Hindlimb muscle (tissue), 1 donor: ENCODE measurements at places on chromosomes 16 and 17.

DNA sequence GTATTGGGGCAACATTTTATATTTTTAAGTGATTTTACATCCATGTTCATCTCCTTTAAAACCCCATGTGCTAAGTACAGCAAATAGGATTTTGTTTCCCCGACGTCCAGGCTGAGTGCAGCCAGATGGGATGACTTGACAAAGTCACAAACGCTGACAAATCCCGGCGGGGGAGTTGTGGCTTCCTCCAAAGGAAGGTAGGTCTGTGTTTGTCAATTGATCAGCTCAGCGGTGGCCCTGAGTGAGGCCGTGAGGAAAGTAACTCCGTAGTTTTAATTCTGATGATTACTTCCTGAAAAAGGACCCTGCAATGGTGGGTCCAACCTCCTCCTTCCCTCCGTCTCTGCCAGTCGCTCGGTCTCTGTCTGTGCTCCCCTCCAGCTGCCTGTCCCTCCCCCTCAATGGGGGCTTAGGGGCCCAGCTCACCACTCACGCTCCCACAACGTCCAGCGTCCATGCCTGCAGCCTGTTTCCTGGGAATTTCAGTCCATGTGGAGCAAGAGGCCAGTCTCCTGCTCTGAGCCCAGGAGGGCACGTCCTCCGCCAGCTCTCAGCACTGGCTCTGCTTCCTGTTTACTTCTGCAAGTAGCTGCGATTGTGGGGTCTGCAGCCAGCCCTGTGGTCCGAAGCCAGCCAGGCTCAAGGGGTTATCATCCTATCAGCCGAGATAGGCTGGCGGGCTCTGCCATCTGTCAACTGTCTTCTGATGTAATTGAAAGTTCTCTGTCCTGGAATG, 209.4 kb upstream of the FOXF1 start:
- DNase-seq = no peak

GRCh38 chr17:29972277-29972676, 30.8 kb downstream of the EFCAB5 start:
- no peak for DNase-seq

- no peak for DNase-seq
Observed at GRCh38 chr16:27458258-27458657, 56.3 kb downstream of the IL21R start.

GRCh38 chr17:56886288-56886731, 27.5 kb downstream of the TRIM25 start:
- DNase-seq = no peak

DNA sequence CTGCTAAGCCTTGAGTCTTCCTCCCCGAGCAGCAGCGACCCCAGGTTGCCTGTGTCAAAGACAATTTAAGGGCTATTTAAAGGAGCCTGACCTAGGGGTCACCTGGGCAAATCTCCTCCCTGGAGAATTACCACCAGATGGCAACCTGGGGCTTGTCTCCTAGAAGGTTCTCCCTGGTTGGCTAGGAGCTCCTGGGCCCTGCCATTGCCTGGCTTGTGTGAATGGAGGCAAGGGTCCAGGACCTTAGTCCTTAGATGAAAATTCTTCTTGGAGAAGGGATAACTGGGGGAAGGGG, 51.3 kb upstream of the TAC4 start:
- no peak for DNase-seq

GRCh38 chr16:84155771-84156170, 10.7 kb downstream of the DNAAF1 start:
- no peak for DNase-seq

- no peak for DNase-seq
Observed at GRCh38 chr16:82924075-82924854, 297.5 kb downstream of the CDH13 start.

DNA sequence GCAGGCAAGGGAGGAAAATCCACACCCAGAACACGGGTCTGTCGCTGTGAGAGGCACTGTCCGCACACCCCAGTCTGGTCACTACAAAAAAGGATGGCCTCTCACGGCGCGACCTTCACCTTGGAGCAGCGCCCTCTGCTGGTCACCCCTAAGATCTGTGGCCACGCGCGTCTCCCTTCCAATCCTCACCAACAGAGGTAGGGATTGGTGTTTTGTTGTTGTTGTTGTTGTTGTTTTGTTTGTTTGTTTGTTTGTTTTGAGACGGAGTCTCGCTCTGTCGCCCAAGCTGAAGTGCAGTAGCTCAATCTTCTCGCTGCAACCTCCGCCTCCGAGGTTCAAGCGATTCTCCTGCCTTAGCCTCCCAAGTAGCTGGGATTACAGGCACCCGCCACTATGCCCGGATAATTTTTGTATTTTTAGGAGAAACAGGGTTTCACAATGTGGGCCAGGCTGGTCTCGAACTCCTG, 15.0 kb upstream of the C17orf58 start:
- no peak for DNase-seq

- no peak for DNase-seq
Observed at GRCh38 chr16:51939378-51939871, 607.5 kb downstream of the TOX3 start.

DNA sequence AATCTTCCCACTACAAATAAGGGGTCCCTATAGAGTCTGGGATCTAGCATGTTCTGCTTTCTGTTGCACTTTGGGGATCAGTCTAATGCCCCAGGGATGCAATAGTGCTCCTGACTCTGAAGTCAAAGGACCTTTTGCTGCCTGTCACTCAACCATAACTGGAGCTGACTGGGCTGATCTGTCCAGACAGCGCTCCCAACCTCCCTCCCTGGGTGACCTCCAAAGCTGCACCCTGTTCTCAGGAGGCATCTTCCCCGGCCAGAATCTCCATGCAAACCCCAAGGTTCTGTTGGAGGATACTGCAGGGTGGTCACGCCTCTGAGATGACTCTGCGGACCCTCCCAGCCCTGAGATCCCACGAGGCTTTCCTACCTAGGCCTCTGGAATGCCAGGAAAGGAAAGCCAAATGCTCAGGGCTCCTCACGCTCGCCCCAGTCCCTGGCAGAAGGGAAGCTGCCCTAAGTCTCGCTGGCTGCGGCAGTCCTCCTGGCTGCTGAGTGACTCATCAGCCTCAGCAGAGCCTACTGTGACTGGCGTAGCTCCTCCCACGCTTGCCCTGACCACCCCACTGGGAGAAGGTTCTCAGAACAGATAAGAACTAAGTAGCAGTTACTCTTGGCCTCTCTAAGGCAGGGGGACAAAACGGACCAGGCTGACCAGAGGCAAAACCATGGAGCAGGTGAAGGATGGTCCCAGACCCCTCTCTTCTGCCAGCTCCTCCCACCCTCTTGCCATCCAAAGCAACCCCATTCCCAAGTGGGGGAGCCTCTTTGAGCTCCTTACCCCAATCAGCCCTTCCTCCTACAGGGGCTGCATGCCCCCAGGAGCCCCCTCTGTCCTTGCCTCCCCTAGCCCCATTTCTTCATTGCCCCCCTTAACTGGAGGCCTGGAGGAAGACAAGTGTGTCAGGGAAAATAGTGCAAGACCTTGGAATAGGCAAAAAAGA, 124.1 kb upstream of the TNRC6C start:
- no peak for DNase-seq

DNA sequence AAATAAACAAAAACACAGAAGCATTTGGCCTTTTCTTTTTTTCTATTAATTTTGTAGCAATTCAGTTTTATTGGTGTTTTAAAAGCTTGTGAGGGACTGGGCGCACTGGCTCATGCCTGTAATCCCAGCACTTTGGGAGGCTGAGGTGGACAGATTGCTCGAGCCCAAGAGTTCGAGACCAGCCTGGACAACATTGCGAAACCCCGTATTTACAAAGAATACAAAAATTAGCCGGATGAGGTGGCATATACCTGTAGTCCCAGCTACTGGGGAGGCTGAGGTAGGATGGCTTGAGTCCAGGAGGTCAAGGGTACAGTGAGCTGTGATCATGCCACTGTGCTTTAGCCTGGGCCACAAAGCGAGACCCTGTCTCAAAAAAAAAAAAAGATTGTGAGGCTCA, 53.4 kb downstream of the SEC14L1 start:
- no peak for DNase-seq

DNA sequence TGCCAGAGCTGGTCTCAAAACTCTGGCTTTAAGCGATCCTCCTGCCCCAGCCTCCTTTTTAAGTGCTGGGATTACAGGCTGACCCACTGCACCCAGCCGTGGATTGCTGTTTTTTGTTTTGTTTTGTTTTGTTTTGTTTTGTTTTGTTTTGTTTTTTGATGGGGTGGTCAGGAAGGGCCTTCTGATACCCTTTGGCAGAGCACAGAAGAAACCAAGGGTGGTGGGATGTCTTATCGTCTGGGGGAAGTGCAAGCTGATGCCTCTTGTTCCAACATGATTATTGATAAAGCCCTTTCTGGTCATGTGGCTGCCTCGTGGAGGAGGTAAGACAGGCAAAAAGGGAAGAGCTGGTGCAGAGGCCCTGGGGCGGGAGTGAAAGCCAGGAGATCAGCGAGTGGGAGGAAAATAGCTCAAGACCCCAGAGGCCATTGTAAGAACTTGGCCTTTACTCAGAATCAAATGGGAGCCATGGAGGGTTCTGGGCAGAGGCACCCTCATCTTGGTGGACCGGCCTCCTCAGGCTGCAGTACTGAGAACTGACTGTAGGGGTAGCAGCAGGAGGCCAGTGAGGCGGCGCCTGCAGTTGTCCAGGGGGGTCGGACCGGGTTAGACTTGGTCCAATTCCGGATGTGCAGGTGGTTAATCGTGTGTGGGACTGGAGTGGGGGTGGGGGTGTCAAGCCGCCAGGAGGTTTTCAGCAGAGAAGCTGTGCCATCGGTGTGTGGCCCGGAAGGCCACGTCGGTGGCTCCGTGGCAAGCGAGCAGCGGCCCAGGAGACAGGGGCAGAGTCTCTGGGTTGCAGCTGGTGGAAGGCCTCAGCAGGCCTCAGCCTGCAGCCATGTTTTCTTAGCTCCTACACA, 84.4 kb upstream of the GSE1 start:
- no peak for DNase-seq

- peak; percentile 79 for DNase-seq
Observed at GRCh38 chr17:49514071-49514721, 19.1 kb downstream of the NGFR start.

DNA sequence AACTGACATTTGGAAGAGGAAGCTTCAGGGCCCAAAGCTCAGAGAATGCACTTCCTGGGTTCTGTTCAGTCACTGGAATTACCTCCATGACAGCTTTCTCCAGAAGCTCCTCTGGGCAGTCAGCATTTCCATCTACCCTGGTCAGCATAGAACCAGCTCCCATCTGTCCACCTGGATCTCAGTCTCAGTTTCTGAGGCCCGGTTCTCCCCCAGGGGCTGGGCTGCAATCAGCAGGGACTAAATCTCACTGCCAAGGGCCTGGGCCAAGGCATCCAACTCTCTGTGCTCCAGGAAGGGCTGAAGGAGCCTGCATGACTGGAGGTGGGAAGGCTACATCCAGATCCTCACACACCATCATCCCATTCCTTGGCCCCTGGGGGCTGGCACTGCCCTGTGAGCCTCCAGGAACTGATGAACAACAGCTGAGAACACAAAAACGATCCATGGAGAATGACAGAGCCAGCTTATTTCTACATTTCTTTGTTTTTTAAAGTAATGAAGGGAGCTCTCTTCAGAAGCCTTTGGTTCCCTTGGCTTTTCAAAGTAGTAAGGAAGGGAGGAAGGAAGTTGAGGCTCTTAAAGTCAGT, 66.3 kb upstream of the MRTFB start:
- no peak for DNase-seq

- DNase-seq = no peak
Observed at GRCh38 chr17:61479493-61480413, 27.5 kb downstream of the TBX4 start.

DNA sequence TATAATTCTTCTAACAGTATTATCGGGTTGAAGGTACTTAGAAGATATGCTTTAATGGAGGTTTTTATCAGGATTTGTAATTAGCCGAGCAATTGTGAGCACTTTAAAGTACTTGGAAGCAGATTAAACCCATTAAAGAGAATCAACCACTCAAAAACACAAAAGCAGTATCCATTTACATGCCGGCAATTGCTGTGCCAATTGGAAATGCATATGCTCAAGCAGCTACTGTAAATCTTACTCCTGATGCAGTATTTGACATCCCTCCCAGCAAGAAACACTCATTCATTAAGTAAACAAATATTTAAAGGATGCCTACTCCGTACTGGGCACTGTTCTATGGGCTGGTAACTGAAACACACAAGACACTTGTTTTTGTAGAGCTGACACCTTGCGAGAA, 11.4 kb upstream of the CCL1 start:
- no peak for DNase-seq

- no peak for DNase-seq
Observed at GRCh38 chr17:19759568-19760549, 11.8 kb upstream of the ALDH3A1 start.

DNA sequence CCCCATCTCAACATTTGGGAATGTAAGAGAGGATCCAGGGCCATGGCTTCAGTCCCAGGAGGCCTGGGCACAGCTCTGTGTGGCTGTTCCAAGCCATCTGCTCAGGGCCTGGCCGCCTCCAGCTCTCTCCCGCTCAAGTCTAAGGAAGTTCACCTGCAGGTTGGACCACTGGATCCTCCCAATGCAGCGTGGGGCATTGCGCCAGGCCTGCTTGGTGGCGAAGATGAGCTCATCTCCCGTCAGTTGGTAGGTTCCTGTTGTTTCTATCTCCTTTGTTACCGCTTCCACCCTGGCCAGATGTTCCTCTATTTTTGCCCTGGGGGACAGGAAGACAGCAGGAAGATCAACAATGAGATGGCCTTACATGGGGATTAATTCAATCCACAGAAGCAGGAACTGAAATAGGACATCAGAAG, 17.5 kb downstream of the NOS2 start:
- no peak for DNase-seq
